AG04449 (cell line): ENCODE measurements at places on chromosomes 3 and 15.
A peak's percentile ranks its signal among the peaks of the same experiment; 100 is the strongest.

DNA sequence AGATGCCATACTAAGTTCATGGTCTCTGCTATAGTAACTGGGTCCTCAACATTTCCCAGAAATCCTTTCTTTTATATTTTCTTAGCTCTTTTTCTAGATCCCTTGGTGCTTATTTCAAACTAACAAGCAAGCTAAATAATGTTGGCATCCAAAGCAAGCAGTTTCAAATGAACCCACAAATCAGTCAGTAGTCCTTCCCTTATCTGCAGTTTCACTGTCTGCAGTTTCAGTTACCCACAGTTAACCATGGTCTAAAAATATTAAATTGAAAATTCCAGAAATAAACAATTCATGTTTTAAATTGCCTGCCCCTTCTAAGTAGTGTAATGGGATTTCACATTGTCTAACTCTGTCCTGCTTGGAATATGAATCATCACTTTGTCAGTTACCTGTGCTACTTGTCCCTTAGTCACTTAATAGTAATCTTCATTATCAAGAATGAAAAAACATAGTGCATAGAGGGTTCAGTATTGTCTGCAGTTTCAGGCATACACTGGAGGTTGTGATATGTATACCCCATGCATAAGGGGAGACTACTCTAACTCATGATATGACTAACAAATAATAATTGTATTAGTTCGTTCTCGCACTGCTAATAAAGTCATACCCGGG lies 633.7 kb downstream of the MECOM start:
- DNase-seq = no peak

DNA sequence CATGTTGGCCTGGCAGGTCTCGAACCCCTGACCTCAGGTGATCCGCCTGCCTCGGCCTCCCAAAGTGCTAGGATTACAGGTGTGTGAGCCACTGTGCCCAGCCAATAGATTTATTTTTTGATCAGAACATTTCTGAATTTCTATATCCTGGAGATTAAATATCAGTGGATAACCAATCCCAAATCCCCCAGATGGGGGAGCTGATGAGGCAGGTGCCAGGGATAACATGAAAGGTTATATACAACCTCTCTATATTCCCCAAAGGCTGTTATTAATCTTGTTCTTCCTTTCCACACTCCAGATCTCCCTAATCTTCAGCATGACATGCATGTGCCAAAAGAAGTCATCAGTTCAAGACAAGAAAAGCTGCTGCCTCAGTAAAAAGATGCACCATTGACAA lies 112.3 kb downstream of the WDR76 start:
- DNase-seq = no peak

GRCh38 chr15:62895905-62896316 lies 146.6 kb upstream of the TPM1 start:
- DNase-seq = peak; percentile 84

DNA sequence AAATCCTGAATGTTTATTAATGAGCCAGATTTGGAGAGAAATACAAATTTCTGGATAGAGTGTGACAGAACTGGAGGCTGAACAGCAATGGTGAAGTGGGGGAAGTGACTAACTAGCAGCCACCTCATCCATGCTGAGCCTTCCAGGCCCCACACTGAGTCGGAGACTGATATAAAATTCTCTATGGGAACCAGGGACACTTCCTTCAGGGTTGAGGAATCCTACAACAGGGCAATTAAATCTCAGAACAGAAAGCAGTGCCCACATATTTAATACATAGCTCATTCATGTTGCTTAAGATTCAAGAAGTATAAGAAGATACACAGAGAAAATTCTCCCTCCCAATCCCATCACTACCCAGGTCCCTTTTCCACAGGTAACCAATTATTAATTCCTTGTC lies 49.3 kb downstream of the HACD2 start:
- peak; percentile 63 for DNase-seq

- no peak for DNase-seq
Observed at GRCh38 chr3:117873249-117873600, 1161.4 kb downstream of the IGSF11 start.

DNA sequence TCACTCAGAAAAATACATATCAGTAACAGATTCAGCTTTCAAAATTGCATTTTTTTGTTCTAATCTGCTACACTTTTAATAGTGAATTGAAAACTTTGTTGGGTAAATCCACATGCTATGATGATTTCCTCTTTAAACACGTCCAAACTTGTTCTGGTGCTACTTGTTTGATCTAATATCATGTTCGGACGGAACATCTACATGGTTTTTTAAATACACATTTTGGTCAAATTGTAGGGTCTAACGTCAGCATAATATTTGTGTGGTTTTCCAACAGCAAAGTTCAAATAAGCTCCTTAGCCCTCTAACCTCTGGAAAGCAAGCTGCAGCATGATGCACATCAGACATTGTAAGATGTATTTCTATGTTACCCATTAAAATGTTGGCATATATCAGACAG lies 98.5 kb upstream of the OSTN start:
- DNase-seq = no peak

DNA sequence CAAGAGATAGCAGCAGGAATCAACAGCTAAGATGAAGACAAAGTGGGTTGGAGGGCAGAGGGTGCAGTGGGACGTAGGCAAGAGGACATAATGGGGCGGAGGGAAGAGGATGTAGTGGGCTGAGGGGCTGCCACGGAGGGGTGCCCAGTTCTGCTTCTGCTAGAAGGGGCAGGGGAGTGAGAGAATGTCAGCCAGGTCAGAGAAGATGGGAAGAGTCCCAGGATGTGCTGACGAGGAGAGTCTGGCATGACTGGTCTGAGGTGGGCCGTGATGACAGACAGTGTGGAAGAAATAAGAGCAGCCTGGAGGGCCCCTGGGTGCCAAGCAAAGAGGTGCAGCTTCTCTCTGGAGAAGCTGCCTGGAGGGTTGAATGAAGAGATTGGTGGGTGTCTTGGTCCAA lies 4.0 kb downstream of the SPSB4 start:
- no peak for DNase-seq

GRCh38 chr15:32828507-32829186 lies 110.8 kb downstream of the GREM1 start:
- peak; percentile 96 for DNase-seq

- DNase-seq = no peak
Observed at GRCh38 chr3:72414481-72415016, 433.7 kb downstream of the SHQ1 start.

- no peak for DNase-seq
Observed at GRCh38 chr3:194937144-194937543, 251.5 kb downstream of the FAM43A start.

- DNase-seq = no peak
Observed at GRCh38 chr3:191385101-191385500, 54.8 kb upstream of the UTS2B start.

DNA sequence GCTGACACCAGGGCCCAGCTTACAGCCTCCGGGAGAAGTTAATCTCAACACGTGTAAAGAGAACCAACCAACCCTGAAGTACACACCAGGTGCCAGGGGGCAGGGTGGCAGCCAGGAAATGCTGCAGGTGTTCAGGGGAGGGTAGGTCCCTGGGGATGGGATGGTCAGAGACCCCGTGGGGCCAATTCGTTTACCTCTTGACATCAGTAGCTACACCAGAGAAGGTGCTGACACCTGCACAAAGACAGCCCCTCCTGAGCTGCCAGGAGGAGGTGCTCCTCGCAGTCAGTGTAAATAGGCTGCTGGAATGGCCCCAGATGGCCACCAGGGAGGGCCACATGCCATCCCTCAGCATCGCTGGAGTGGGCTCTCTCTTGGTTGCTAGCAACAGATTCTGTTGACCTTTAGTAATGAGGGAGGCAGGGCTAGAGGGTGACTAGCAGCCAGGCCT lies 52.8 kb downstream of the CORO2B start:
- DNase-seq = no peak

- DNase-seq = no peak
Observed at GRCh38 chr15:74604983-74605794, 10.4 kb upstream of the CLK3 start.

GRCh38 chr15:91853948-91854638 lies 585 bp downstream of the SLCO3A1 start:
- no peak for DNase-seq
